ENCODE measurements at places on chromosomes 11 and 22.

DNA sequence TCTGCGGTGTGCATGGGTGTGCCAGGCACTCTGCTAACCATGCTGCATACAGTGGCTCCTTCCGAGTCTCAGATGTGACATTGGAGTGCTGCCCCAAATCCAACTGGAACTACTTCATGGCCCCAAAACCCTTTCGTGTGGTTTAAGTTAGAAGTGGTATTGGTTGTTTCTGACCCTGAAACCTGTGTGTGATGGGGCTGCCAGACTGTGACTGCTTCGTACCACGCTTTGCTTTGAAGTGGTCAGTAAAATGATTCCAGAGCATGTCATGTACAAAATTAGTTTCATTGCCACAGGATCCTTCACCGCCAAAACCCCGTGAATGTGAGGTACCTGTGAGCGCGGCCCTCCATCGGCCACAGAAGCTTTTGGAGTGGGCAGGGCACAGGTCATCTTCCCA is 142.2 kb downstream of the WNT7B start:
- no peak for DNase-seq

DNA sequence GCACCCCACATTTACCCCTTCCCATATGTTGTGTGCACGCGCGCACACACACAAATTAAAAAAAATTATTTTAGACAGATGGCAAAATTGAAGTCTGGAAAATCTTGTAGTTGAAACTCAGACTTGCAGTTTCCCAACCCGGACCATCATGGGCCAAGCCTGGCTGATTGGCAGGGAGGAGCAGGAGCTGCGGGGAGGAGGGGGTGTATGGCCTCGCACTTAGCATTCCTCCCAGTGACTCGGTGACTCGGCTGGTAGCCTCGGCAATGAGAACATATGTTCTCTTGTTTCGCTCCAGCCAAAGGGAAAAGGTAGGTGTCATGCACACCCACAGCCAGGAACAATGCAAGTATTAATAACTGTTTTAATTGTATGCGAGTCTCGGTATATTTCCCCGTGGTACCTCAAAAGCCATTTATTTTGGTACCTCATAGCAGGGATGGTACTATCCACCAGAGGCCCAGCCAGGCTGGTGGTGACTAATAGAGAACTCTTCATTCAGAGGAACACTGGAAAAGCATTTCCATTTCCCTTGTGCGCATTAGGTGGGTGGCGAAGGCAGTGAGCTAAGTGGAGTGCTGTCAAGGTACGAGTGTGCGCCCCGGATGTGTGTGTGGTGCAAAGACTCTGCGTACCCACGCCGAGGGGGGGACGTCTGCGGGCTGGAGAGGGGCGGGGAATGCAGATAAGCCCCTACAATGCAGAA is 92.5 kb downstream of the DSCAML1 start:
- no peak for DNase-seq

GRCh38 chr11:8959546-8960166 is 4.6 kb downstream of the TMEM9B start:
- peak; percentile 74 for DNase-seq

DNA sequence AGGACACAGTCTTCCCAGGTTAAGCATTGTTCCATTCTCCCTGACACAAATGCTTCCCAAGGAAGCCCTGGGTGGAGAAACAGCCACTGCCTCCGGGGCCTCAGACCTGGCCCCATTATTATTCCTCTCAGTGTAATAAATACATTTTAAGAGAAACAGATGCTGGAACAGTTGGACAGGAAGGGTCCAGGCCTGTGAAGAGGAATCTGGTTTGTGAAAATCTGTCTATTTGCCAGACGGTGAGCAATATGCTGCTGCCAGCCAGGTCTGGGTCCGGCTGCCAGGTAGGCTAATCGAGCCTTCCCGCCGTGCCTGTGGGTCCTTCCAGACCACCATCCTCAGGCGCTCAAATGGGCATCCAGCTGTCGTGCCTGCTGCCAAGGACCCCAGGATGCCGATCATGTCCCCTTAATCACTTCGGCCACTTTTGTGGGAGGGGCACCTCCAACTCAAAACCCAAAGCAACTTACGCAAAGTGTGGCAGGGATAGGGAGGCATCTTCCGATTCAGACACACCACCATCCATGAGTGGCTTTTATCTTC is 528.4 kb downstream of the MIAT start:
- DNase-seq: no peak

DNA sequence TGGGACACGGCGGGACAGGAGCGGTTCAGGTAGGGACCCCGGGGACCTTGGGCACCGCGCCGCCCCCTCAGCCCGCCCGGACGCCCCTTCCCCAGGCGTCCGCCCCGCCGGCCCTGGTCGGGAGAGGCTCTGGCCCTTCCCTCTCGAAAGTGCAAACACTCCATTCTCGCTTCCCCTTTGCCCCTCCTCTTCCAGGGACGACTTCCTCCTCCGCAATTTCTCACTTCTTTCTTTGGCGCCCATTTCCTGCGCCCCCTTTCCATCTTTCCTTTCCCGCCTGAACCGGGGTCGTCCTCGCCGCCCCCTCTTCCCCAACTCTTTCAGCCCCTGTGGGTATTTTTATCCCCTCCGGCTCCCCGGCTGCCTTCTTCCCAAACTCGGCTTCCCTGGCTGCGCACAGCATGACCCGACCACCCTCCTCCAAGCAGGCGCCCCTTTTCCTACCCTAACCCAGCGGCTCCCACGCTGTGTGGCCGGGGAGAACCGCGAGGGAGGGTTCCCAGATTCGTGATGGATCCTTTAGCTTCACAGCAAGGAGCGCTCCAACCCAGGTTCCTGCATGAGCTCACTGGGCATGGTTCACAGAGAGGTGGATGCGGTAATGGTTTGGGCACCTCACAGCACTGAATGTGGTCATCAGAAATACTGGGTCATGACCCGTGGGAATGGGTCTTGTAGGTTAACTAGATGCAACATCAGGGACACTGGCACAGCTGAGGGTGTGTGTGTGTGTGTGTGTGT is 689 bp downstream of the RAB39A start:
- DNase-seq: no peak

DNA sequence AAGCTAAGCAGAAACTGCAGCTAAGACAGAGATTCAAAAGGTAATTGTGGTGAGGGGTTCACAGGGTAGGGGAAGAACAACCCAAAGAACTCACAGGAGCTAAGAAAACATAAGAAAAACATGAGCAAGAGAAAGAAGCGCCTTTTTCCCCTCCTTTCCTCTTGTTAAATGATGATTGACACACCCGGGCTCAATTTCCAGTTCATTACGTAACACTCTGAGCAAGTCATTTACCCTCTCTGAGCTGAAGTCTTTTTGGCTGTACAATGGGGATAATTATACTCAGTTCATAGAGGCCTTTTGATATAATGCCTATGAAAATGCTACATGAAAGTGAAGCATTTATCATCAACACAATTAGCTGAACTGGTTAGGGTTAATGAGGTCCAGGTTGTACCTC is 17.2 kb downstream of the LRP4 start:
- DNase-seq: no peak

GRCh38 chr11:98710986-98711385 is 309.8 kb upstream of the CNTN5 start:
- DNase-seq: no peak

DNA sequence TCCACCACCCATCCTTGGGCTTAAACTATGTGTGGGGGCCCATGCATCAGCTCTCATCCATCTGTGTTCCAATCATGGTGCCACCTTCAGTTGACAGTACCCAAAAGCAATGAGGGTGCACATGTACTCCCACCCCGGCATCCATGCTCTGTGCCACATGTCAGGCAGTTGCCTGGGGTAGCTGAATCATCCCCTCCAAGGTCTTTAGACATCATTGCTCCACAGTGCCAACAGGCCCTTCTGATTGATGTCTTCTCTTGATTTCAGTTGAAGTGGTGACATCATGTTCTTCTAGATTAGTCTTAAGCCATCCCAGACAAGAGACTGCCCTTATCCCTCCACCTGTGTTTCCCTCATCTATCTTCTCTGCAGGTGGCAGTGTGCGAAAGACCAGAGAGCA is 42.5 kb downstream of the TMPRSS5 start:
- DNase-seq: peak; percentile 64

GRCh38 chr22:36463783-36464184 is 17.7 kb downstream of the TXN2 start:
- no peak for DNase-seq

DNA sequence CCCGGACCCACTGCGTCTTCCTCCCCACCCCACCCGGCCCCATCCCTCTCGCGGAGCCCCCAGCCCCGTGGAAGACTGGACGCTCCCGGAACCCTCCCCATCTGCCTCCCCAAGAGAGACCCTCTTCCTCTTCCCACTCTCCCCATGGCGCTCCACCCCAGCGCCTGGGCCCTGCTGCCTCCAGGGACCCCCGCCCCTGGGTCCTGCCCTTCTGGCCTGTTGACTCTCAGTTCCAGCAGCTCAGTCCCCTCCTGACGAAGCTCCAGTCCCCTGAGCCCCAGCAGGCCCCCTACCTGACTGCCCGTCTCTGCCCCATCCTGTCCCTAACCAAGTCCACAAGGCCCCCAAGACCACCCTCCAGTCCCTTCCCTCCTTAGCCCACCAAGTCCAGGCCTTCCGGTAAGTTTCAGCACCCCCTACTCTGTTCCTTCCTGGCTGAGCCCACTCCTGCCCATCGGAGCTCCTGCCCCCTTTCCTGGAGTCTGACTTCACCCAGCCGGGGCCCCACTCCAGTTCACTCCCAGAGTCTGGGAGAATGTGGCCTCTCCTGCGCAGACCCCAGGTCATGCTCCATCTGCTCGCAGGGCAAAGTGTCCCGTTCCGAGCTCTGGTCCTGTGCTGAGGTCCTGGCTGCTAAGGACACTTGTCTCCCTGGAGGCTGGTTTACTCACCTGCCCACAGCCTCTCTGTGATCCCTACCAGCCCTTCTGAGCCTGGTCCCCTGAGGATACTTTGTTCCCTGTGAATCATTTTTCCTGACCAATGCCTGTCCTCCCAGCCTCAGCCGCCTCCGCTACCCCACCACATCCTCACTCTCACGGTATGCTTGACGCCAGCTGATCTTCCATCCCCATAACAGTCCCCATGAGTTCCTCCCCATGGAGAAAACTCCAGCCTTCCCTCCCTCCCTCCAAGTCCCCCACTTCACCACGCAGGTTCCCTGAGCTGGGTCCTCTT is 722 bp downstream of the IFITM10 start:
- no peak for DNase-seq

GRCh38 chr11:74731301-74732094 is at the start of gene CHRDL2:
CHRDL2 (minus strand) TSS chr11:74731426; CDS start chr11:74730888, 538 bp downstream.
- no peak for DNase-seq

GRCh38 chr22:46547883-46548244 is 10.4 kb upstream of the CELSR1 start:
- peak; percentile 39 for DNase-seq

DNA sequence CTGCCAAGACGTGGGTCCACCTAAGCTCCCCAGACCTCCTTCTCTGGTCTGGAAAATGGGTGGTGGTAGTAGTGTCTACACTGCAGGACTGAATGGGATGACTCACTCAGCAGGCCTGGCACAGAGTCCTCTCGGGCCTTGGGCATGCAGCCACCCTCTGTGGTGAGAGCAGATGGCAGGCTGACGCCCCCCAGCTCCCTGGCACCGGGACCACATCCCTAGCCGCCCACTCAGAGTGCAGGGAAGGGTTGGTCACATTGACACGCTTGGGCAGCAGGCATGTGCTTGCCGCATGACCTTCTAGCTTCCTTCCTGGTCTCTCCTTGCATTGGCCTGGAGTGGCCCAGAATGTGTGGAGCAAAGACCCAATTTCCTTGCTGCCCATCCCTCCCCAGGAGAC is 30.7 kb upstream of the PRODH start:
- peak; percentile 21 for DNase-seq

DNA sequence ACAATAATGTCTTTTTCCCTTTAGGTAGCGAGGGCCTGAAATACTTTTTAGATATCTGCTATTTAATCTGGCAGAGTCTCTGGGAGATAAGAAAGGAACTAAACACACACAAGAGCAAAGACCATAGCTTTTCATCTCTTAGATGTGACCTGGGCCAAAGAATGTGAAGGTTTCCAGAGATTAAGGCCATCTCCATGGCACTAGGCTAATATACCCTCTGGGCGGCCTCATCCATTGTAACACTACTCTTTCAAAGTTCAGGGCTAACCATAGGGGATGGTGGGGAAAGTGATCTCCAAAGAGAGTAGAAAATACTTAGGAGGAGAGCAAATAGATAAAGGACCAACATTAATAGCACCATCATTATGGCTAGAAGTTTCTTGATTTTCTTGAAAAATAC is 326.4 kb downstream of the LRRC4C start:
- DNase-seq: peak; percentile 51

- DNase-seq: no peak
Measured at GRCh38 chr11:11844272-11844671, 2.5 kb downstream of the USP47 start.

DNA sequence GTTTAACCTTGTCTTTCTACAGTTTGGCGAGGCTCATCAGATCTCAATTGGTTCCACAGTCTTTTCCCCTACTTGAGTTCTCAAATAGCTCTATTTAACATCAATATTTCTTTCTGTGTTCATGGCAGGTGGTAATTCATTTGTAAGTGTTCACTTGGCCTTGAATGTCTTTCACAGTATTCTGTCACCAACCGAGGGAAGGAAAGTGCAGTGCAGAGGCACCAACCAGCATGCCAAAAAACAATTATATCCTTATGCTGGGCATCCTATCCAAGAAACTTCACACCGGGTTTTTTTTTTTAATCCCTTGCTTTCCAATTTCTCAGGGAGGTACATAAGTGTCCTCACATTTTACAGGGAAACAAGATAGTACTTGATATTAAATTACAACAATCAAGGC is 55.0 kb upstream of the ZC3H12C start:
- no peak for DNase-seq

Measured in Caco-2 (cell line).